ENCODE measurements at places on chromosomes 4 and X. TPM values are rescaled to one million over a fixed set of nuclear protein-coding genes. Genes with fewer than 3 reads are reported as not detected.

- DNase-seq: no peak
- H3K4me1 ChIP-seq: no peaks in the 10 kb centered on the region
- H3K27ac ChIP-seq: no peak overlapping the region
- no peaks in the 10 kb centered on the region for H3K27me3 ChIP-seq
- H3K4me3 ChIP-seq: no peak overlapping the region
- H3K36me3 ChIP-seq: no peaks in the 10 kb centered on the region
These were observed 2594.8 kb downstream of the ARAP2 start for GRCh38 chr4:33649471-33649870.

DNA sequence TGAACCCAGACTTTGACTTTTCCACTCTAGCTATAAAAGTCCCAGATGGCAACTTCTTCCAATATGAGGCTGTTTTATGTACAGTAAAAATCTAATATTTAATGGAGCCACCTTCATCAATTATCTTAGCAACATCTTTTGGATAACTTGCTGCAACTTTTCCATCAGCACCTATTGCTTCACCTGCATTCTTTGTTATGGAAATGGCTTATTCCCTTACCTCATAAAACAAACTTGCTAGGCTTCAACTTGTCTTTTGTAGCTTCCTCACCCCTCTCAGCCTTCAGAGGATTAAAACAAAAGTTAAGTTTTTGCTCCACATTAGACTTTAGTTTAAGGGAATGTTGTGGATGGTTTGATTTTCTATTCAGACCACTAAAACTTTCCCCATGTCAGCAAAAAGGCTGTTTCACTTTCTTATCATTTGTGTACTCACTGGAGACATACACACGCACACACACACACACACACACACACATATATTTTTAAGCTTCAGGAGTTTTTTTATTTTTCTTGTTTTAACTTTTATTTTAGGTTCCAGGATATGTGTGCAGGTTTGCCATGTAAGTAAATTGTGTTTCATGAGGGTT lies 1296.1 kb upstream of the PABPC4L start:
- no peak overlapping the region for H3K4me3 ChIP-seq
- H3K4me1 ChIP-seq: no peaks in the 10 kb centered on the region
- no peaks in the 10 kb centered on the region for H3K27me3 ChIP-seq
- DNase-seq: no peak
- H3K27ac ChIP-seq: no peak overlapping the region

DNA sequence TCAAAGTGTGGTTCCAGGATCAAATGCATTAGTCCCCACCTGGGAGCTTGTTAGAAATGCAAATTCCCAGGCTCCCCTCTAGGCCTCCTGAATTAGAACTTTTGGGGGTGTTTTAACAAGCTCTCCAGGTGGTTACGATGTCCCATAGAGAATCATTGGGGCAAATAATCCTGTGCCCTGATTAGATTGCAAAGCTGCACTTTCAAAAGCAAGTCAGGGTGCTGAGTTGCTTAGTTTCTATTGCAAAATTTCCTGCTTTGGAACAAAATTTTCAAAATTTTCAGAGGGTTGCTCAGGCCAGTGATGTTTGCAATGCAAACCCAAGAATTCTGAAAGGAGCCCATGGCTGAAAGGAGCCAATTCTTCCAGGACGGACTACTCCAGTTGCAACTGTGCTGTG lies 71.0 kb downstream of the MGST2 start:
- no peak overlapping the region for H3K4me3 ChIP-seq
- DNase-seq: no peak
- no peaks in the 10 kb centered on the region for H3K36me3 ChIP-seq
- H3K4me1 ChIP-seq: peaks cover 5% of the 10 kb centered on the region

DNA sequence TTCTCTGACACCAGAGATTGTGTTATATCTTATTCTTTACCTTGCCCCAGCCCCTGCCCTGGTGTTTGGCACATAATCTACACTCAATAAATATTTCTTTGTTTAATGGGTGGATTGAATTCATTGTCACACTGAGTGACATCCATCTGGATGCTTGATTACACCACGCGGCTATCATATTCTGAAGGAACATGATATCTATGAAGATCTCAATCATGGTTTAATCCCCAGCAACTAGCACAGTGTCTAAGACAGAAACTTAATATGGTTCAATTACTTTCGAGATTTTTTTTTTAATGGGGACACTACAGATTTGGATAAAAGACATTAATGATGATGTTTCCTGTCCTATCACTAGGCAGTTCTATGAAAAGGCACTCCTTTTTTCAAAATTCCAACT lies 246.3 kb downstream of the PALLD start:
- H3K4me1 ChIP-seq: no peaks in the 10 kb centered on the region
- no peak overlapping the region for H3K4me3 ChIP-seq
- no peak for DNase-seq

The ZNF732 gene
- total RNA-seq: not detected
